ENCODE measurements at places on chromosomes 3 and 15.

DNA sequence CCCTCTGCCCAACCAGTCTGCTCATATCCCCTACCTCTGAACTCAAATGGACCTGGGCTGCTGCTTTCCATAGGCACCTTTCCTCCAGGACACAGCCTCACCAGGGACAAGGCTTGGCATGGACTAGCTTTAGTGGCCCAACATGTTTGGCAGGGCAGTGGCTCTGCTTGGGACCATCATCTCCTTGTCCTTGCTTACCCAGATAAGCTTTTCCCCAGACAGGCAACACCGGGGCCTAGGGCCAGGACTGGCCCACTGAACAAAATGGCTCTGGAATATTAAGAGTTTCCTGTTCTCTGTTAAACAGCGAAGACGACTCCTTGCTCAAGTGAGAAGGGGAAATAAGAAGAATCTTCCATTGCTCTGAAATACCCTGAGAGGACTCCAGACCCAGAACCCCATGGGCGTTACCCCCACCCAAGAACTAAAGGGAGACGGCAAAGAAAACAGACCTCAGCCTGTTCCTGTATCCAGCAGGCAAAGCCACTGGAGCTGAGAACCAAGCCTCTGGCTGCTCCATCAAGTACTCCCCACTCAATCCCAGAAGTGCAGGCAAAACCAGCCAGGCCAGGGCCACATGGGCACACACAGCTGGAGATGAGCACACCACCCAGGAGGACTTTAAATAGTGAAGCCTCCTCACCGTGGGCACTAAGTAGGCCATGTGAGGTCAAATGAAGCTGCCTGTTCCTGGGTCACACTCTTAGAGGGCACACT is 45.5 kb downstream of the CTNNB1 start:
- no peak for DNase-seq

- DNase-seq, result no peak
Measured at GRCh38 chr3:196406811-196407470, 25.3 kb downstream of the UBXN7 start.

GRCh38 chr15:95520511-95520910 is 810.0 kb upstream of the NR2F2 start:
- no peak for DNase-seq

- no peak for DNase-seq
Measured at GRCh38 chr3:89246326-89246725, 138.9 kb downstream of the EPHA3 start.

Measured in effector CD8-positive, alpha-beta T cell (primary cell).